ENCODE measurements at places on chromosomes 12 and 14.
A peak's percentile ranks its signal among the peaks of the same experiment; 100 is the strongest.

DNA sequence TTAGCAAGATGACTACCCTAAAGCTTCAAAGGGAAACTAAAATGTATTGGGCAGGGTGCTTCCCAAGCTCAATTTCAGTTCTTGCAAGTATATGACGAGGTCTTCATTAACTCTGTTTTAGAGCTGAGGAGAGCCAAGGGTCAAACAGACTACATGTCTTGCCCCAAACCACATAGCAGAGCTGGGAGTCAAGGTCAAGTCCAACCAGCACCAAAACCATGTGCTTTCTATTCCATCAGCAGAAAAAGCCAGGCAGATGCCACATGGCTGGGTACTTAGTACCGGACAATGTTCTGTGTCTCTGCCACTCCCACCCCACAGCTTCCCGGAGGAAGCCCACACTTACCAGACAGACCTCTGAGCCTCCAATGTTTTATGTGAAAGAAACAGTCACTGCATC, 17.6 kb downstream of the NID2 start:
- DNase-seq, result no peak

DNA sequence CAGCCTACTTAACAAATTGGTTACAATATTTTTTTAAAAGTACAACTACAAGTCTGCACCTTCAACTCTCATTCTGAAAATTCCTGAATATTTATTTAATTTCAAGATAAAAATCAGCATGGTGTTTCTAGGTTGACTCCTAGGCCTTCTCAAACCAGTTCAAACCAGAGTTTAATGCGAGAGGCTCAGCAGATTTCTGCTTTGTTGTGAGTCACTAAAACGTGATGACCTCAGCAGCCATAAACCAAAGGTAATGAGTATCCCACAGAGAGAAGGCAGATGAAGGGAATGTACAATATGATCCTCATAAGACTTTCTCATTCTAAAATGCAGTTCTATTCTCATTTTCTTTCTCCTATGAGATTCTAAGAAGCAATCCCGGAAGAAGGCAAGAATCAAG, 1.5 kb downstream of the PRDM4 start:
- DNase-seq, result no peak

- DNase-seq, result no peak
Observed at GRCh38 chr14:59845245-59845644, 25.3 kb downstream of the RTN1 start.

DNA sequence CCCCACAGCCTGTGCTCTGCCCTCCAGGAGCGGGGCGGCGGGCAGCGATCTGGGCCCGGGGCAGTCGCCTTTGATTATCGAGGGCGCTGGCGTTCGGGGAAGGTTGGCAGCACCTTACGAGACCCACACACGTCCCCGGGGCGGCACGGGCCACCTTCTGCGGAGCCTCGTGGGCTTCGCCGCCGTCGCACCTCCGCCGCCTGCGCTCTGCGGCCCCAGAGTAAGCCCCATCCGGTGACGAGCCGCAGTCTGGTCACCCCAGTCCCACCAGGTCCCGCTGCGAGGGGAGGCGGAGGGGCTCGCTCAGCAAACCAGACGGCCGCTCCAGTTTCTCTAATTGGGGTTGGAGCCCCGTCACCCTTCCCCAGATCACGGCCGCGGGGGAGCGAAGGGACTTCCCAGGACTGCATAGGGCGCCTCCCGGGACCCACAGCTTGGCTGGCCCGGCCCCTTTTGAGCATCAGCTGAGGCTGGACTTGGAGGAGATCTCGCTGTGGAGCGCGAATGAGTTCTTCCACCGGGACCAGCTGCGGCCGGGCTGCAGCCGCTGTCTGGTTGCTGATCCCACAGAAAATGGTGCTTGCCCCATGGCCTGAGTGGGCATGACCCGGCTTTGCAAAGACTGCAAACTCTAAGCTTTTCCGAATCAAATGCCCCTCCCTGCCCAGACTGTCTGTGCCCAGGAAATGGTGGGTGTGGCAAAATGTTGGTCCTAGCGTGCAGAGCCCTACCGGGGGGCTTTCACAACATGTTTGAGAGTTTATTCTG, 560 bp downstream of the LGALS3 start:
- DNase-seq, result no peak

- DNase-seq, result no peak
Observed at GRCh38 chr12:131799828-131800593, 28.2 kb upstream of the MMP17 start.

DNA sequence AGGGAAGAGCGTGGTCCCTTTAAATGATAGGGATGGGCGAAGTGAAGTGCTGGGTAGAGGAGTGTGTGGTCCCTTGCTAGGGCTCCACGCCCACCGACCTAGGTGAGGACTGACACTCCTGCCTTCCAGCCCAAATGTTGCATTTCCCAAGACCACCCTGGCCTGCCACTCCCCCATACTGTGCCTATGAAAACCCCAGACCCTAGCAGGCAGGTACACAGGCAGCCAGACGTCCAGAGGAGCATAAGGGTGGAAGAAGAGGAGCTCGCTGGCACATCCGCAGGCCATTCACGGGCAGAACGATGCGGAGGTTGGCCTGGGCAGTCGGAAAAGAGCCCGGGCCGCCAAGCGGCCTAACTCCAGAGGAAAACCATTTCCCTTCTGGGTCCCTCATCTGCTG, 817 bp upstream of the IPO8 start:
- no peak for DNase-seq

DNA sequence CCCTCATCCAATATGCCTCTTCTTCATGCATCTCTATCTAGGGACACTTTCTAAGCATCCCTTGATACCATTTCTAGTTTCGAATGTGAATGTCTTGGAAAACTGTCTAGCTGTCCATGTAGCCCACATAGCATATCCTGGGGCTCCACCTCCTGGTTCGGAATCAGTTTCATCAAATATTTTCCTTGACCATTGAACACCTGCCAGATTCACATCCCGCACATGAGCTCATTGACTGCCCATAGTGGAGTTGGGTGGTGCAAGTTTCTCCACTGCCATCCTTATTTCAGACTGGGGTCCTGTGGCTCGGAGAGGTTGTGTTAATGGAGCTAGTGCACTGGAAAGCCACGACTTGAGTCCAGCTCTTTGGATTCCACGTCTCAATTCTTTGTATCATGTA, 58.6 kb upstream of the TMEM263 start:
- no peak for DNase-seq

DNA sequence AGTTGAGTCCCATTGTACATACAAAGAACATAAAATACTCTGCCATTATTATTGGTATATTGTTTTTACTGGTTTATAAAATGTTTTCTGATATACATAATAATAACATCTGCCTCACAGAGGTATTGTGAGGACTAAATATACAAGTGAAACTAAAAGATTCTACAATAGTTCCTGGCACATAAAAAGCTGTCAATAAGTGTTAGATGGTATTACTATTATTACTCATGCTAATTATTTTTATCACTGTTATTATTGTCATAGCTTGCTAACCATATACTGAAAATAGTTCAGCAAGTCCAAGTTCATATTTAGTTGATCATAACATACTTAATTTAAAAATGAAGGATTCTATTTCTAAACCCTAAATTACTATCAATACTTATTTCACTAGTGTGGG, 34.4 kb downstream of the BTG1 start:
- DNase-seq, result no peak

DNA sequence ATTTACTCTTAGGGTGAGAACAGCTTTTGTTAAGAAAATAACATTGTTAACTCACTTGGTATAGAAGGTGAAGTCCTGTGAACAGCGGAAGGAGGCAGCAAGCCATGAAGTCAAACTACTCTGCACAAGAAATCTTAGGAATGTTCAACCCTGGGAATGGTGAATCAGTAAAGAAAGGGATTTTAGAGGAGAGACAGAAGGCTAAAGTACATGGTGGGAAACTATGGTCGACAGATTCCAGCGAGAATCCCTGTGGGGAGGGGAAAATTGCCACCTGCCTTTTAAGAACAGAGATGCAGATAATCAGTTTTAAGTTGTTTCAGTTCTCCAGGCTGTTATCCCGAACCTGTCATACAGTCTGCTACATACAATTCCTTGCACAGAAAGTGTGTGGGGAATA, 63.2 kb upstream of the PTPRR start:
- DNase-seq, result no peak

- DNase-seq, result peak; percentile 84
Observed at GRCh38 chr12:126483145-126484068, 1418.2 kb downstream of the AACS start.

- no peak for DNase-seq
Observed at GRCh38 chr14:38199076-38199475, 8.6 kb upstream of the SSTR1 start.

- no peak for DNase-seq
Observed at GRCh38 chr12:69922999-69923398, 98.0 kb downstream of the MYRFL start.

DNA sequence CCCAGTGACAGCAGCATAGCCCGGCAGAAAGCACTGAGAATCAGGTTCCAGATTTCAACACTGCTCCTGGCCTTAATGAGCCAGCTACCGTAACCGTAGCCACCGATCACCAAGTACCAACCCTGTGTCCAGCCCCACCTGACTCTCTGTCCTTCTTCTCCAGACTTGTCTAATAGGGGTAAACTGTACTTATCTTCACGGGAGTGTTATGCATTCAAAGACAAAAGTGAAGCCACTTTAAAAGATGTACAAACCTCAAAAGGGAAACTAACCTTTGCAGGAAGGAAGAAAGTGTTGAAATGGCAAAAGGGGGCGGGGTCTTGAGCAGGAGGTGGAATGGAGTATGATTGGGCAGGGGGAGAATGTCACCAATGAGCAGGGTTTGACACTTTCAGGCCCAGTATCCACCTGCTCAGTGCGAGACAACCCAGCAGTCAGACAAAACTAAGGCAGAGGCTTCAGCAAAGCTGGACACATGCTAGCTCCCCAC, 226.1 kb downstream of the CHST11 start:
- no peak for DNase-seq

DNA sequence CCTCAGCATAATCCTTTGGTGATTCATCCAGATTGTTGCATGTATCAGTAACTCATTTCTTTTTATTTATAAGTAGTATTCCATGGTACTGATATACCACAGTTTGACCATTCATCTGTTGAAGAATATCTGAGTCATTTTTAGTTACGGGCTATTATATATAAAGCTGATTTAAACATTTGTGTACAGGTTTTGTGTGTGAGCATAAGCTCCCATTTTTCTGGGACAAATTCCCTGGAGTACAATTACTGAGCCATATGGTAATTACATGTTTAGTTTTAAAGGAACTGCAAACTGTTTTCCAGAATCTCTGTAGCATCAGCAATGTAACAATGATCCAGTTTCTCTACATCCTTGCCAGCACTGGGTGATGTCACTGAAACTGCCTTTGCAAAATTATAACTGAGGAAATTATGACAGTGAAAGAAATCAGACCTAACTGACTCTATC, 236.2 kb upstream of the KRR1 start:
- DNase-seq, result no peak

DNA sequence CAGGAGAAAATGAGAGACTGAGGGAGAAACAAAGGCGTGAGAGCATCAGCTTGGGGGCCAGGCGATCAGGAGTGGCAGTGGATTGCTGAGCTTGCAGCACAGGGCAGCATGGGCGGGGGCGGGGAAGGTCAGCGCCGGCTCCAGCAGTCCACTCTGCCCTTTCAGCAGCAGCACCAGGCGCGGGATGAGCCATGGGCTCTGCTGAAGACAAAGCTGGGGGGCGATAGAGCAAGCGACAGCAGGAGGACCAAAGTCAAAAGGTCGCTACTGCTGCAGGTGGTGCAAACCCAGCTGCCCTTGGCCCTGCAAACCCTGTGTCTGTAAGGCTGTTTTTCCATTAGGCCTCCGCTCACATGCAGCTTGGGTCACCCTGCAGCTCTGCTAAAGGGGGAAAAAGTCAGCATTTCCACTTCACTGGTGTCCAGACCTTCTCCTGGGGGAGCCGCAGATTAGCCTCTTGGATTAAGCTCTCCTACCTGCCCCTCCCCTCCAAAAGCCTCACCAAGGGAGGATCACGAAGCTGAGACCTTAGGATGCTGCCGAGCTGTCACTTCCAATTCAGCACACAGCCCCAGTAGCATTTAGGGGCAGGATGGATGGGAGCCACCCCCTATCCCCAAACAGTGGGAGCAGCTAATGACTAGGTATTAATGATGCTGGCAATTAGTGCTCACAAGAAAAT, 204.8 kb downstream of the DPF3 start:
- no peak for DNase-seq

GRCh38 chr12:119151445-119152026, 27.2 kb upstream of the HSPB8 start:
- DNase-seq, result no peak

DNA sequence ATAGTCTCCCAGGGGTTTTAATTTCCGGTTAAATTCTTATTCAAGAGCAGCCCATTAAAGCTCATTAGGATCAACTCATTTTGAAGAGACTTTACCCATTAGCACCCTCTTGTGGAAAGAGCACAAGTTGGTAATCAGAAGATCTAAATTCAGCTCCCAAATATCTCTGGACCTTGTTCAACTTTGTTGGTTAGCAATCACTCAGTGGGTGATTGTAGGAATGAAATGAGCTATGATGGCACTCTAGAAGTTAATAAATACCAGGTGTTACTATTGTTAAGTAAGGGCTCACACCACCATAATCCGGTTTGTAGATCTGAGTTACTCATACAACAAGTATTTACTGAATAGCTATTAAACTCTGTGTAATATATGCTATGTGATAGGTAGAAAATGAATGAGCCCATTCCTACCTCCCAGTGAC, 42.9 kb downstream of the TRIP11 start:
- DNase-seq, result peak; percentile 26

DNA sequence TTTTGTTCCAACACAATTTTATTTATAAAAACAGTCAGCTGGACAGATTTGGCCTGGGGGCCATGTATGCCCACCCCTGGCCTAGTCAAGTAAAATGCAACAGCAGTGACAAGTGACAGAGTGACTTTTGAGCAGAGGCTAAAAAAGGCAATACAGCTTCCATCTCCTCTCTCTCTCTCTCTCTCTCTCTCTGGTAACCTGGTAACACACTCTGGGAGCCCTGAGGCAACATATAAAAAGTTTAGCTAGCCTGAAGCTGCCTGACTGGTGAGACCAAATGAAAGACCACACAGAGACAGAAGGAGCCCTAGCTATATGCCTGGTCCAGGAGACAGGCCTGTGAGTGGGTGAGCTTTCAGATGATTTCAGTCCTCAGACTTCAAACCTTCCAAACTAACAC, 105.4 kb downstream of the DENND5B start:
- no peak for DNase-seq

DNA sequence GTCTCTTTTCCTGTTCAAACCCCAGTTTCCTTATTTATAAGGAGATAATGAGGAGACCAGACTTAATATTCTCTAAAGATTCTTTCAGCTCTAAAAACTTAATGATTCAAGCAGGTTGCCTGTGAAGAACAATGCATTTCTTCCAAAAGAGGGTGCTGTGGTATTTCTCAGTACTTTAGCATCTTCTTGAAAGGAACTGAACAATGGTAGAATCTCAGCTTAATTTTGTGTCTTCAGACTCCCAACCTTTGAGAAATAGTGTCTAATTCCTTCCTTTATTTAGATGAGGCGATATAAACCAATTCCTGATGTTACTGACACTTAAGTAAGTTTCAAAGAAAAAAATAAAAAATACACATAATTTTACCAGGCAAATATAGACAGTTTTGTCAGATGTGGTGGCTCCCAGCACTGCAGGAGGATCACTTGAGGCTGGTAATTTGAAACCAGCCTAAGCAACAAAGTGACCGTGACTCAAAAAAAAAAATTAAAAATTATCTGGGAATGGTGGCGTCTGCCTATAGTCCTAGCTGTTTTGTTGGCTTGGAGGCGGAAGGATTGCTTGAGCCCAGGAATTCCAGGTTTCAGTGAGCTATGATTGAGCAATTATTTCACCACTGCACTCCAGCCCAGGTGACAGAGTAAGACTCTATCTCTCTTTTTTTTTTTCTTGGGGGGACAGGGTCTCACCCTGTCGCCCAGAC, 76.9 kb upstream of the PSMA6 start:
- DNase-seq, result no peak

Measured in urinary bladder (tissue), 4 donors.